ENCODE measurements at places on chromosomes 12 and 14. TPM values are rescaled to one million over a fixed set of nuclear protein-coding genes. Genes with fewer than 3 reads are reported as not detected.

DNA sequence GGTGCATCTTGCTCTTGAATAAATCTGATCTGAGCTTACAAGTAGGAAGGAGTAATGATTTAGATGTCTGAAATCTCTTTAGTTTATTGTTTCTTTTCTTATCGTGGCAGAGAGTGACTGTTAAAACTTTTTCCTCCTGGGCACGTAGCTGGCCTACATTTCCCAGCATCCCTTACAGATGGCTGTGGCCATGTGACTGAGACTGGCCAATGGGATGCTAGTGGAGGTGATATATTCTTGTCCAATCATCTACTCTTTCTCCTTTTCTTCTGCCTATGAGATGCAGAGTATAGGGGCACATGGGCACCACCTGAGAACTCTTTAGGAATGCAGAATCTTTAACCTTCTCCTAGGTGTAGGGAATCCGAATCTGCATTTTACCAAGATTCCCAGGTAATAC is 237.3 kb downstream of the RGS6 start:
- no peak for DNase-seq

The CSRP2 gene
- 59.7 TPM for total RNA-seq

GRCh38 chr14:96165493-96166436 is 38.9 kb upstream of the BDKRB2 start:
- DNase-seq = no peak

DNA sequence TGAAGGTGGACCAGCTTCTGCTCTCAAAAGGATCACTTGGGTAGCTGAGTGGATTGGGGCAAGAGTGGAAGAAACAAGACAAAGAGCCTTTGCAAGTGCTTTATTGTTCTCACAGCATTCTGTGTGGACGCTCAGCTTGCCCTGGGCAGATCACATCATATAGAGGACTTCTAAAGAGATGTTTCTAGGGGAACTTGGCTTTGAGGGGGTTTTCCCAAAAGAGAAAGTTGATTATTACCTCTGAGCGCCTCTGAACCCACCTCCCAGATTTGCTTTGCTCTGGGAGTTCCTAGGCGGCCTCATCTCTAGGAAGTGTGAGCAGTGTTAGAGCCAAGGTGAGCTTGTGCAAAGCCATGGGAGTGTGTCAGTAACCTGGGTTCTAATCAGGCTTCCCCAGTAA is 81.7 kb downstream of the RIN3 start:
- DNase-seq = no peak

DNA sequence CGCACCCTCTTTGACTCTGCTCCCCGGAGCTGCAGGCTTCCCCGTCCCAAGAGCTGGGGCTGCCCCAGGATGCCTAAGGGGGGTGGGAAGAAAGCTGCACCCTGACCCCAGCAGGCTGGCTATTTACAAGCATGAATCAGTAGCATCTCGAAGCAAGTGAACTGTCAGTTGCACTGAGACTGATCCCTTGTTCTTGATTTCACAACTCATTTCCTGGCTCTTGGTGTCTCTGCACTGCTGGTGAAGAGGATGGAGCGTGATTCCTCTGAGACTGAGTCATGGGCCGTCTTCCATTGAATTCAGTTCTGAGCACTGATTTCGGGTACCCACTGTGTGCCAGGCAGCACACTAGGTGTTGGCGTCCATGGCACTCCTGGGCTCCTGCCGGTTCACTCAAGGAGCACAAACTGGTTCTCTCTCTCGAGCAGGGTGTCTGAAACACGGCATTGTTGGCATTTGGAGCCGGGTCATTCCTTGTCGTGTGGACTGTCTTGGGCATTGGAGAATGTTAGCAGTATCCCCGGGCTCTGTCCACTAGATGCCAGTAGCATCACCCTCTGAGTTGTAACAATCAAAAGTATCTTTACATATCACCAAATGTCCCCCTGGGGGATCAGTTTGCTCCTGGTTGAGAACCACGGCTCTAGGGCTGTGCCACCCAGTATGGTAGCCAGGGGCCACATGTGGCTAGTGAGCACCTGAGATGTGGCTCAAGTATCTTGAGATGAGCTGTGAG is 86.9 kb downstream of the RIN3 start:
- DNase-seq = no peak

GRCh38 chr14:30558675-30559555 is at the start of gene G2E3:
Gene G2E3 (plus strand): TSS chr14:30559158. CDS start chr14:30581080, 21,922 bp downstream.
- DNase-seq = peak; percentile 91

The ANO2 gene
- 20.1 TPM for total RNA-seq

The CHGA gene
- 0.32 TPM for total RNA-seq

The MANSC4 gene
- total RNA-seq = not detected

DNA sequence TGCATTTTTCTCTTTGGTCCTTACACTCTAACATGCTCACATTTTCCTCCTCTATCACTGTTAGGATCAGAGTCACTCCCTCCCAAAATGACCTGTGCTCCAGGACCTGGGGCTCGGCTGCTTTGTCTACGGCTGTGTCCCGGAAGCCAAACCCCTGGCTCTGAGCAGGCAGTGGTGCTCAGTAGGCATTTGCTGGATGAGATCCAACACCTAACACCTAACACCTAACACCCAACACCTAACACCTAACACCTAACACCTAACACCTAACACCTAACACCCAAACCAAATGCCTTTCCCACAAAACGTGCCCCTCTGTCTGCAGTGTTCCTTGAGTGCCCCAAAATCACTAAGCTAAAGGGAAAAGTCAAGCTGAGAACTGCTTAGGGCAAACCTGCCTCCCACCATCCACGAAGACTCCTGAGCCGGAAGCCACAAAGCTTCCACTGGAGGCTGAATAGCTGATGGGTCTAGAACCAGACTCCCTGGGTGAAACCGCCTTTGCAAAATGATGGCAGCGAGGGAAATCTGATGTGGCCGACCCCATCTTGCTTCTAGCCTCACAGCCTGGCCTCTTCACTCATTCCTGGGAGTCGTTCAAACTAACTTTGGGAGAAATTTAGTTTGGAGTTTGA is 29.2 kb downstream of the HSP90AA1 start:
- no peak for DNase-seq

The ANO4 gene
- 0.11 TPM for total RNA-seq

- DNase-seq = no peak
Observed at GRCh38 chr14:33450416-33450815, 500.5 kb downstream of the EGLN3 start.

The SLC5A8 gene
- total RNA-seq = 0.11 TPM

DNA sequence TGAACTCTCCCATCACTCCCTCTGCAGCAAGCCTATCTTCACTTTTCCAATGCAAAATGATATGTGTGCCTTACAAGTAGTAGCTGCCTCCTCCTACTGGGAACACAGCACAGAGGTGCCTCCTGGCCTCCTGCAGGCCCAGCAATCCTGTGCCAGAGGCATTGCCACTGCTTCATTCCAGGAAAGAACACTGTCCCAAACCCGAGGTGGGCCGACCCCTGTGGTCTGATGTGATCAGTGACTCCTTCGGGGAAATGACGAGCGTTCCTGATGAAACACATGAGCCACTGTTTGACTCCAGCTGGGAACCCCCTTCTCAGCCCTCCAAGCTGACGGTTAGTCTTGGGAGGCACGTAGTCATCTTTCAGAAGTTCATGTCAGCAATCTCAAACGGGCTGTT is 19.5 kb downstream of the PSMC1 start:
- no peak for DNase-seq

GRCh38 chr12:81084811-81085350 is 7.0 kb downstream of the ACSS3 start:
- DNase-seq = no peak

DNA sequence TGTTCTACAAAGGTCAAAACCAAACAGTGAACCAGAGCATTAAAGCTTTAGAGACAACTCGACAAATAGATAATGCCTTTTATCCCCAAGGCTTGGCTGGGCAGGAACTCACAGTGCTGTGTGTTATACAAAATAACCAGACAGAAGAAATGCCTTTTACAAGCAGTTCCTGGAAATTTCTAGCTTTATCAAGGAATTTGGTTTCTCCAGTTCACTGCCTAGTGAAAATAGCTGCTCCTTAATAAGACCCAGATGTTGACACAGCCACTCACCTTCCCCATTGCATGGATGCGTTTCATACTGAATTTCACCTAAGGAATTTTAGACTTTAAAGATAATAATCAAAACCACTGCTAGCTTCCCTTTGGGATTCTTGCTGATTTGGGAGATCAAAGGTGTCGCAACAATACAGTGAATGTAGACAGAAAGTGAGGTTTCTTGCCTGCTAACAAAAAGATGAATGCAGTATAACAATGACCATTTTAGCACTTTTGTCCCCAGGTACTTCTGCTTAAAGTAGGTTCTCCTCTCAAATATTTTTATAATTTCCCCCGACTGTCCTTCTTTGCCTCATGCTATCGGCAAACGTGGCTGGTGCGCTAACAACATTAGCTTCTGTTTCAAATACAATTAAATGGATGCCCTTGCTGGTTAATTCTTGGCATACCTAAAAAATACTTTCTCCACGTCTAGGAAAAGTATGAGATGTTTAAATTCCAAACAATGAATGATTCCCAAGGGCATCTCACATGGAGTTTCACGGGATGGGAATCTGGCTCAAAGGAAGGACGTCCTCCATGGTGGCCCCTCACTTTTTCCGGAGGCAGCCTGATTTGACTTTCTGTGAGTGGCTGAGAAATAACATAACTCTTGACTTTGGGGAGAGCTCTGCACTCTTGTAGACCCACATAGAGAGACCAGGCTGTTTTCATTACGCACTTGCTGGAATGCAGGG is 162.4 kb downstream of the C12orf75 start:
- DNase-seq = no peak

The PSMA6 gene
- 96.6 TPM for total RNA-seq

The LYZ gene
- total RNA-seq = 4.5 TPM

- no peak for DNase-seq
Observed at GRCh38 chr14:24434036-24434435, 4.3 kb downstream of the KHNYN start.

The RNF212B gene
- total RNA-seq = not detected

DNA sequence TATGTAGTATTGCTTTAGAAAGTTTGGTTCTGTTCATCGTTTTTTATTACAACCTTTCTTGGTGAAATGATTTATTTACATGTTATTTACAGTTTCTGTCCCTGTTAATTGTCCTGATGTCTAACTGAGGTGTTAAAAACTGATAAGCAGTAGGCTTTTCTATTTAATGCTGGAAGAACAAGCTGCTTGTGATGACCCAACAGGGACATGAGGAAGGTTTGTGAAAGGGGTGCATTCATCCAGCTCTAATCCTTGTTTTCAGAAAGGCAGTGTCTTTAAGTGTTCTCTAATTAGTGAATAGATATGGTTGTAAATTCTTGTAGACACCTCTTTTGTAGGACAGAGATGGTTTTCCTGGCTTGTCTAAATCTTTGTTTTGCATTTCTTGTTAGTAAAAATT is 191.4 kb downstream of the FOXA1 start:
- DNase-seq = no peak

The SCN8A gene
- 2.0 TPM for total RNA-seq

DNA sequence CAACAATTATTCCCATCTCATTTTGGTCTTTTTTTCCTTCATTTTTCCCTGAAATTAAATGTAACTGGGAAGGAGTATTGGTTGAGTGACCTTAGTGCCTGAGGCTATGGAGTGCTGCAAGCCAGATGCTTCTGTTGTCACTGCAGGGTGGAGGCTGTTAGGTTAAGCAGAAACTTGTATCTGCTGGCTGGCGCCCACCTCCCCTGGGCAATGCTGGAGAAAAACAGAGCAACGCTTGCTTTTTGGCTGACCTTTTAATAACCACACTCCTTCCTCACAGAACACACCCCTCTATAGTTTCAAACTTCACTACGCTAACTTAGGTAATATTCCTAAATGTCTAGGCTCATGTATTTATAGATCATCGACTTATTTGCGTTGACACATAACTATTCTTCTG is 583.5 kb upstream of the NOVA1 start:
- no peak for DNase-seq

DNA sequence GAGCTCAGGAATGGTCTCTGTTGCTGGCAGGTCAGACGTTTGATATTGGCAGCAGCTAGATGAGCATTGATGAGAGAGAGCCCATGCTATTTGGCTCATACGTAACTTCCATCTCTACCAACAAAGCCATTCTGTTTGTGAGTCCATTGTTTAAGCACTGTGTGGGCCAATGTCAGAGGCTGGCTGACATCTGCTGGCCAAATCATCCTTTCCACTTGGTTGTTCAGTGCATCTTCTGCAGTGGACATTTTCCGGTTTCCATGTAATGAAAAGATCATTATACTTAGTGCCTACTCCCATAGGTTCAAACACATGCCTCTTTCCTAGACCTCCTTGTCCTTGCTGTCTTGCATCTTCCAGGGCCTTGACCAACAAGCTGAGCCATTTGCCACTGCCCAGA is 59.2 kb downstream of the IFT81 start:
- DNase-seq = no peak

GRCh38 chr14:61501714-61502458 is 180.5 kb downstream of the PRKCH start:
- no peak for DNase-seq

DNA sequence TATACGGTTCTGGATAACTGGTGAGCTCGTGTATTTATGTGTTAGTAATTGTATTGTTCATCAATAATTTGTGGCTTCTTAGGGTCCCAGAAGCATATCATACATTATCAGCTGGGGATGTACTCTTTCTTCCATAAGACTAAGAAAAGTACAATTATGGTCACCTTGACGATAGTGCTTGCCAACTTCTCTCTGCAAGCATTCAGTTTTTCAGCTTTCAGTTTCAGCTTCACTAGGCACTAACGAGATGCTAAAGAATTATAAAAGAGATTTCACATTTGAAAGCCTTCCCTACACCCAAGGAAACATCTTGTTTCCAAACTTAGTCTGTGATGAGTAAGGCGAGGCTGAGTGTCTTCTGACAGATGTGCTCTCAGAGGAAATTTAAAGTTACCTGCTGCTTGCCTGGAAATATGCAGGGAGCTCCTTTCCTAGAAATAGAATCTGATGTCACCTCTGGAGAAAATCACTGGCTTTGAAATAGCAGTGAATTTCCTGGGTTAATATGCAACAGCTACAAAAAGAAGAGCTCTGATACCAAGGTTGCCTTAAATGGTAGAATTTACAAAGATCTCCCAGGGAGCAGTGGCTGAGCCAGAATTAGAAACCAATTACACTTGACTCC is 1419.9 kb upstream of the TMEM132C start:
- DNase-seq = no peak

The GLI1 gene
- 2.8 TPM for total RNA-seq

GRCh38 chr14:68392393-68393141 is 400.3 kb downstream of the ZFP36L1 start:
- DNase-seq = peak; percentile 82

- DNase-seq = no peak
Observed at GRCh38 chr14:23319746-23320583, 1.3 kb upstream of the PABPN1 start.

DNA sequence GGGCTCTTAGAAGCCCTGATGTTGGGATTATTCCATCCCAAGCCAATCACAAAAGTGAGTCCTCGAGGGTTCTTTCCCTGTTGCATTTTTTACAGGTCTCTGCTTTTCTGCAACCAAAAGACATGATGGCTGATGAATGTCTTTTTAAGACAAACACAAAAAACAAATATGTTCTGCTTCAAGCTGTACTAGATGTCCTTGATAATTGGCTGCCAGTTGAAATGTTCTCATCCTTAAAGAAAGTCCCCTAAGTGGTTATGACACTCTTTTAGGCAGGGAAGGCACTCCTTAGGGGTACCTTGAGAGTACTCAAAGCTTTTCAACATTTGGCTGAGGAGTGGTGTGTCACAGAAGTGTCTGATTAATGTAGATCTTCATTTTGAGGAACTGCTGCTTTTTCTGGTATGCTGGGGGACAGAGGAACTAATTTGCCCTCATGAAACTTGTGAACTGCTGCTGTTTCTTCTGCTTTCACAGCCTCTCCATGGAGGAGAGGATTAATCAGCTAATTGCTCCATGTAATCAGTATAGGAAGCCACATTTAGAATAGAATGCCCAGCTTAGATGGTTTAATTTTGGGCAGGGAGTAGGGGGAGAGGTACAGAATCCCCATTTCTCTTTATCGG is 22.8 kb upstream of the IGF1 start:
- DNase-seq = no peak

The CCDC38 gene
- total RNA-seq = not detected
